Motor neuron (in vitro differentiated cells): ENCODE measurements at places on chromosomes 11 and 22.

GRCh38 chr22:30640361-30640760 lies 4.8 kb downstream of the SLC35E4 start:
- no peak for ATAC-seq

- no peak for ATAC-seq
Measured at GRCh38 chr11:12432507-12432906, 55.1 kb downstream of the PARVA start.

- no peak for ATAC-seq
Measured at GRCh38 chr11:127564810-127565209, 564.2 kb upstream of the KIRREL3 start.

GRCh38 chr11:113773092-113773415 lies 438 bp downstream of the ZW10 start:
- peak; percentile 59 for ATAC-seq
